Motor neuron (in vitro differentiated cells): ENCODE measurements at places on chromosomes 5 and 9.
A peak's percentile ranks its signal among the peaks of the same experiment; 100 is the strongest.

DNA sequence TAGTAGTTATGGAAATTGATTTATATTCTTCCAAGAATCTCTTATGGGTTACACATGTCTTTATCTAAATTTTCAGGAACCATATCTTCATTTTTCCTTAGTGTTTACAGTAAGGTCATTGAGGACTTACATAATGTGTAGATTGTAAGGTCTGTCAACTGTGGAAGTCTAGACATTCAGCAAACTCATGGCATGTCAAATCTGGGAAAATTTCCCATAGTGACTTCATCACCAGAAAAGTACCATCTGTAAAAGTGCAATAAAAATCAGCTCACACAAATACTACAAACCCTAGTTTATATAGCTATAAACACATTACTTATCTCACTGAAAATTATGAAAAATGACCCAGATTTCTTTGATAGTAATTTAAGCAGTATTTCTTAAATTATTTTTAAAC lies 419.4 kb downstream of the MTRR start:
- ATAC-seq = no peak

DNA sequence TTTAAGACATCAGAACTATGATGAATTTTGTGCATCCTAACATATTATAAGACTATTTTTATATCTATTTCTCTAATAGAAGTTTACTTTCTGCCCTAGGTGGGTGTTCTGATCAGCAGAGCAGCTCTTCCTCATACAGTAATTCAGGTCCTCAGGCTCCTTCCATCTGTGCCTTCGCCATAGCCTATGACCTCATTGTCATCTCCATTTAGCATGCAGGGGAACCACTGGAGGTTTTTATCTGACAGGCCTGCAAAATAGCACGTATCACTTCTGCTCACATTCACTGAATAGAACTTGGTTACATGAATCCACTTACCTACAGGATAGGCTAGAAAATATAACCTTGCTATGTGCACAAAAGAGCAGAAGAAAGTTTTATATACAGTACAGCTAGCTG lies 159.4 kb upstream of the CCNH start:
- no peak for ATAC-seq

DNA sequence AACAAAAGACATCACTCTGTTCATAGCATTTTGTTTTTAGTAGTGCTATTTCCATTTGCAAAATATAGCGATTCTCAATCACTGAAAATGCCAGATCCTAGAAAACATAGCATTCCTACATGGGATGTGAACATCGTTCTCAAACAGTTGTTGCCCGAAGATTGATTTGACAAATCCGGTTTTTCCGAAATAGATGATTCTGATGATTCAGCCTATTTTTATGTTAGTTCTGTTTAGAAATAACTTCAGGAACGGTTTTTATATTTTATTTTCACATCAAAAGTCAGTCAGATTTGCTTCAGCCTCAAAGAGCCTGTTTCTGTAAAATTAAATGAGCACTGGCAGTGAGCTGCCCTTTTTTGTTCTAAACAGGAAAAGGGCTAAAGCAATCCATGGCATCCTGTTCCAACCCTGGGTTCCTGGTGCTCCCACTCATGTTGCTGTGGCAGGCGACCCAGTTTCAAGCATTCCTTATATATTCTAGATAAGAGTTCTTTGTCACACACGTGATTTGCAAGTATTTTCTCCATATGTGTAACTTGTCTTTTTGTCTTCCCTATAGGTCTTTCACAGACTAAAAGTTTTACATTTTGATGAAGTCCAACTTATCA lies 14.2 kb upstream of the PSIP1 start:
- no peak for ATAC-seq

DNA sequence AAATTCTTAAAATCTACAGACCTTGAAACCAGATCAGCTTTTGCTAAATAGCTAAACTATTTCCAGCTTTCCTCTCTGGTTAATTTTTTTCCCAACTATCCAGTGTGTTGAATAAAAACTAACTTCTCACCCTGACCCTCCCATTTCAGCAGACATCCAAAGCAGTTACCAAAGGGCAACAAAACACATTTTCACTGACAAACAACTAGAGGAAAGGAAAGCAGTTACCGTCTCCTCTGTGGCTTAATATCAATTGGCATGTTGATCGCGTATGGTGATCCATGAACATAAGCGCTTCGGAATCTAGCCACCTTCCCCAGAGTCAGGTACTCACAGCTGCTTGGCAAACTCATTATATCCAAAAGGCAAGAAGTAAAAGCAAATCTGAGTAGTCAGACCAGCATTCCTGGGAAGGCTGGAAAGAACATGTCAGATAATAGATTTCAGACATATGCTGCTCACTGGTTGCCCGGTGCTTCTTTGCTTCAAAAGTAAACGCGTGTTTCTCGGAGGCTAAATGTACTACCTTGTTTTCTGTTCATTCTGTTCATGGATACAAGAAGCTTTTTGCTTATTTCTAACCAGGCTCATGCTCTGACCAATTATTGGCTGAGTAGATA lies 463.4 kb downstream of the PDE4D start:
- no peak for ATAC-seq

DNA sequence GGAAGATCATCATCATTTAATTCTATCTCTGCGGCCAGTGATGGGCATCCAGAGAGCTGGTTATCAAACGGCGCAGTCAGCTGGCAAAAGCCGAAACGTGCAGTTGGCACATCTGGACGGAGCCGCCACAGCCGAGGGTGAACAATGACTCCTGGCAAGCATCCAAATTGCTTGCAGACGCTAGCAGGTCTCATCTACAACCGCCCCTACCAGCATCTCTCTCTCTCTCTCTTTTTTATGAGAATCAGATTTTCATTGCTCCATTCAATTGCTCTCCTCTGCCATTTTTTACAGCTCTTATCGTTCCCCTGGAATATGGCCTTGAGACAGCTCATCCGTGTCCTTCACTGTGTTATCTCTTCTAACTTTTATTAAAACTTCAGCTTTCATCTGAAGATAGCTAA lies 165.2 kb downstream of the MAPKAP1 start:
- ATAC-seq = peak; percentile 51

GRCh38 chr5:151118913-151119575 lies 38.2 kb upstream of the TNIP1 start:
- ATAC-seq = no peak

DNA sequence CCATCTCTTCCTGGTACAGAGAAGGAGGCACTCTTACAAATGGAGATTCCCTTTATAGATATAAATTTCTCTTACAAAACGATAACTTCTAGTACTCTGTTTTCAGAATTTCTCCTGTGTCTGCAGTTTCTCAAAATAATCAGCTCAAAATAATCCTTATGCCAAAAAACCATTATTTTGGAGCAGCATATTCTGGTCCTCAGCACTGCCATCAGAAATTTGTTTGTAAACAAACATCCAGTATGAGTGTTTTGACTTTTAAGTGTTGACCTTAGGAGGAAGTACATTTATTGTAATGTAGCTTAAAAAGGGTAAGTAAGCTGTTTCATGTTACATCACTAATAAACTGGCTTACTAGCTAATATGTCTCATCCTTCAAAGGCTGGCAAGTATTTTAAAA lies 52.8 kb upstream of the SNAPC3 start:
- no peak for ATAC-seq
